ENCODE measurements at places on chromosomes 5 and 9. TPM values are rescaled to one million over a fixed set of nuclear protein-coding genes. Genes with fewer than 3 reads are reported as not detected.

GRCh38 chr5:135535820-135536801, at the start of gene NEUROG1:
NEUROG1 (minus strand) TSS chr5:135535964; CDS start chr5:135535690, 274 bp downstream.
- no peak within 1 kb of the TSS for H3K27ac ChIP-seq
- H3K27me3 ChIP-seq: peaks cover 8% of the 10 kb centered on the region
- H3K4me3 ChIP-seq: no peak within 1 kb of the TSS
- no peak for DNase-seq
- H3K4me1 ChIP-seq: peaks cover 16% of the 10 kb centered on the region

GRCh38 chr5:179006564-179006963, 11.4 kb upstream of the GRM6 start:
- no peaks in the 10 kb centered on the region for H3K27me3 ChIP-seq
- no peak overlapping the region for H3K27ac ChIP-seq
- H3K4me3 ChIP-seq: no peak overlapping the region
- no peak for DNase-seq

- no peak overlapping the region for H3K27ac ChIP-seq
- H3K27me3 ChIP-seq: no peaks in the 10 kb centered on the region
- no peaks in the 10 kb centered on the region for H3K4me1 ChIP-seq
- H3K4me3 ChIP-seq: no peak overlapping the region
- DNase-seq: no peak
These were observed 13.1 kb downstream of the IL7R start for GRCh38 chr5:35869685-35870277.

DNA sequence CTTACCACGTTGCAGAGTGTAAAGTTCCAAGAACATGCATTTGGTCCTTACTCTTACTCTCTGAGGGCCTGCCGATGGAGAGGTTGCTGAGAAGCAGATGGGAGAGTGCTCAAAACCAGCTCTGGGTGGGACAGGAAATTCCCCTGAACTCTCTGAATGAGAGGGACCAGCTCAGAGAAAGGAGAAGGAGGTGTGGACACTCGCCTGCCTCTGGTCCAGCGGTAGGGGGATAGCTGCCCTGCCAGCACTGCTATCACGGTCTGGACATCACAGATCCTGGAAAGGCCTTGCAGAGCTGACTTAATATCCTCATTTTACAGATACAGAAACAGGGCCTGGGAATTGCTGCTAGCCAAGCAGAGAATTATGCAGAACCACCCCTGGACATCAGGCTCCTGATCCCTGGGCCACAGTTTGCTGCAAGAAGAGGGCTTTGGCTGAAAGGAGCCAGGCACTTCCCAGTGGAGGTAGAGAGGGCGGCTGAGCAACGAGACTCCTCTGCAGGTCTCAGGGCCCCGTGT, 4.9 kb downstream of the TRAF1 start:
- H3K27ac ChIP-seq: no peak overlapping the region
- H3K27me3 ChIP-seq: no peaks in the 10 kb centered on the region
- peaks cover 18% of the 10 kb centered on the region for H3K4me1 ChIP-seq

DNA sequence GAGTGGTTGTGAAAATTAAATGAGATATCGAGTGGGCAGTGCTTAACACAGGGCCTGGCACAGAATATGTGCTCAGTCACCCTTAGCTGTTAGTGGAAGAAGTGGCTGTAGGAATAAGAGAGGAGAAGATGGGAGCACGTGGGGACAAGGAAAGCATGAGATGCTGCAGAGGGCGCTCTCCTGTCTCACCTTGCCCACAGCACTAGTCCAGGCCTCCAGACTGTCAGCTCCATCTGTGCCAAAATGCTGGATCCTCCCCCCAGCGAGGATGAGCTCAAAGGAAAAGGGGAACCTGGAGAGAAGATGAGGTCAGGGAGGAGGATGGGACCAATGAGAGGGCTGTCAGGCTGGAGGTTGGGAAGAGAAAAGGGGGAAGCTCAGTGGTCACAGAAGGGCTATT, 12.5 kb downstream of the ARAP3 start:
- peaks cover 8% of the 10 kb centered on the region for H3K4me1 ChIP-seq
- H3K27me3 ChIP-seq: no peaks in the 10 kb centered on the region
- H3K27ac ChIP-seq: no peak overlapping the region
- H3K4me3 ChIP-seq: no peak overlapping the region
- H3K36me3 ChIP-seq: no peaks in the 10 kb centered on the region

DNA sequence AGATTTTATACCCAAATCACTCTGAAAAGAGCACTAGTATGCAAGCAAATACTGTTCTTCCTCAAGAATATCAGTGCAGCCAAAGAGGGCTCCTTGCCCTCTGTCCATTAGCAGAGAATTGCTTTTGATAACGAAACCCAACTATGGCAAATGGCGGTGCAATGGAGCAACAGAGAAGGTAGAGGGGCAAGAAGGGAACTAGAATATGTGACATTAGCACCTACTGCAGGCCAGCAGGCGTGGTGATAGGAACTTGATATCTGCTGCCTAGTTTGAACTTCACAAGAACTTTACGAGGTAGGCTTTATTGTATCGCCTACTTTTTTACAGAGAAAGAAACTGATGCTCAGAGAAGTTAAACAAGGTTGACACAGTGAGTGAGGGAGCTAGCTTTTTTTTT, 66.1 kb downstream of the APBA1 start:
- H3K36me3 ChIP-seq: no peaks in the 10 kb centered on the region
- H3K4me3 ChIP-seq: no peak overlapping the region
- no peak overlapping the region for H3K27ac ChIP-seq
- no peaks in the 10 kb centered on the region for H3K4me1 ChIP-seq

GRCh38 chr9:92467511-92467910, 14.8 kb downstream of the ASPN start:
- H3K27ac ChIP-seq: no peak overlapping the region
- no peak overlapping the region for H3K4me3 ChIP-seq
- no peaks in the 10 kb centered on the region for H3K4me1 ChIP-seq
- H3K36me3 ChIP-seq: no peaks in the 10 kb centered on the region
- DNase-seq: no peak
- no peaks in the 10 kb centered on the region for H3K27me3 ChIP-seq

DNA sequence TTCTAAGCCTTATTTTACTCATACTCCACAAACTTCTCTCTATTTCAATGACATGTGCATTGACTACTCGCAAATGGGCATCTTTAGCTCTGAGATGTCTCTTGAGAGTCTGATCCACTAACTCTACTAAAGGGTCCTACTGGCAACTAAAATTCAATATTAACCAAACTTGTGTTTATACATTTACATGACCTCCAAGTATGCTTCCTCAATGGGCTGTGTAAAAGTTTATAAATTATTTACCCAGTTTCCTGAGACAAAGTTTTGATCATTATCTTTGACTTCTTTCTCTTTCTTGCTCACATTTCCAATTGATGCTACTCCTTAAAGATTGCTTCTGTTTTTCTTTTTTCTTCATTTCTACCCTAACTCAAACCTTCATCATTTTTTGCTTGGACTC, 510.1 kb upstream of the DAB2 start:
- no peak overlapping the region for H3K27ac ChIP-seq
- H3K36me3 ChIP-seq: no peaks in the 10 kb centered on the region
- no peak for DNase-seq
- H3K4me3 ChIP-seq: no peak overlapping the region
- H3K4me1 ChIP-seq: no peaks in the 10 kb centered on the region

DNA sequence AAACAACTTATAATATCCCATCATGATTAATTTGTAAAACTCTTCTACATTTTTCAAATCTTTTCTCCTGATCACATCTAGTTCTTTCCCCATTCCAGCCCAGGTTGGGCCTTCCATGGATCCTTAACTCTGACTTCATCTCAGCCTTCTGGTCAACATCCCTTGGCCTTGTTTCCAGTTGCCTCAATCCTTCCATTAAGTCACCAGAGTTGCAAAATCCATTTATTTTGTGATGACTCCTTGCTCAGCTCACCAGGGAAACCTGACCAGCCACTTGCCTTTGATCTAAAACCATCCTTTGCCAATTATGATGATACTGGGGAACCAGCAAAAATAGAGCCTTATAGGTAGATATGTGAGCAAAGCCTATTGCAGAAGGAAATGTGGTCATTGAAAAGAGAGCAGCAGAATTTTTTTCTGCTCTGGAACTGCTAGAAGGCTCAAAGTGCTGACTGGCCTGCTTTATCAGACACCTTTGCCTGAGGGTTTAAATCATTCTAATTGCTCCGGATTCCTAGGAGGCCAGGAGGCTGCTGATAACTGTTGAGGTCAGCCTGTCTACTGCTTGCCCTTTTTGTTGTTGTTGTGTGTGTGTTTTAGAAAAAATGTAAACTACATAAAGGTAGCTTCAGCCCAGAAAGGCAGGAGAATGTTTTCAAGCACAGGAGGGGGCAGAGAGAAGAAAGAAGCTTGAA, 512.2 kb upstream of the GRIA1 start:
- no peaks in the 10 kb centered on the region for H3K27me3 ChIP-seq
- DNase-seq: no peak
- no peaks in the 10 kb centered on the region for H3K36me3 ChIP-seq
- no peak overlapping the region for H3K27ac ChIP-seq
- no peak overlapping the region for H3K4me3 ChIP-seq

DNA sequence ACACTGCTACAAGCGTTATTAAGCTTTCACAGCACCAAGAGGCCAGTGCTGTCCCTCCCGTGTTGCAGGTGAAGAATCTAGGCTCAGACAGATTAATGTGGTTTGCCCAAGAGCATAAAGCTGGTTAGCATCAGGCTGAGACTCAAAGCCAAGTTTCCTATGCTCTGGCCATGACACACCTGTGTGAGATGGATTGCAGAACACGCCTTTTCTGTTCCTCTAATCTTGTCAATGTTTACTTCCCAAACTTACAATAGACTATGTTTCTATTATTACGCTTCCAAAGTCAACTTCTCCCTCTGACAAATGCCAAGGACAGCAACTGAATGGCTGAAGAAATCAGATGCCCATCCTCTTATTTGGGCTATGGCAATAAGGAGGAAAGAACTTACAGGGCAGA, 138.4 kb upstream of the SLIT3 start:
- H3K4me3 ChIP-seq: no peak overlapping the region
- no peak overlapping the region for H3K27ac ChIP-seq
- no peaks in the 10 kb centered on the region for H3K36me3 ChIP-seq
- H3K4me1 ChIP-seq: no peaks in the 10 kb centered on the region
- DNase-seq: no peak

GRCh38 chr9:78663369-78663768, 366.4 kb downstream of the PSAT1 start:
- no peaks in the 10 kb centered on the region for H3K27me3 ChIP-seq
- no peak overlapping the region for H3K4me3 ChIP-seq
- no peak for DNase-seq
- no peak overlapping the region for H3K27ac ChIP-seq

DNA sequence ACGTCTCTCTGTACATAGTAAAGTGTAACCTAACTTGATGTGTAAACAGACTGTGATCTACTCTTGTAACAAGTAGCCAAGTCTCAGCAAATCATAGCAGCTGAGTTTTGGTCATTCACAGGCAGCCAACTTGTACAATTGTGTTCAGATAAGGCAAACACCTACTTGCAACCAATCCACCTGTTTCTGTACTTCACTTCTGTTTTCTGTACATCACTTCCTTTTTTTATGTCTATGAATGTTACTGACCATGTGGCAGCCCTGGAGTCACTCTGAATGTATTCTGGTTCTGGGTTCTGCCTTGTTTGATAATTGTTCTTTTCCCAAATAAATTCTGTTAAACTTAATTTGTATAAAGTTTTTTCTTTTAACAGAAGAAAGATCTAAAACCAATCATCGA, 26.0 kb downstream of the RLN2 start:
- no peak overlapping the region for H3K27ac ChIP-seq
- no peaks in the 10 kb centered on the region for H3K27me3 ChIP-seq
- no peak for DNase-seq
- no peak overlapping the region for H3K4me3 ChIP-seq
- no peaks in the 10 kb centered on the region for H3K36me3 ChIP-seq

GRCh38 chr9:38081356-38082108, 12.5 kb upstream of the SHB start:
- no peaks in the 10 kb centered on the region for H3K36me3 ChIP-seq
- no peaks in the 10 kb centered on the region for H3K4me1 ChIP-seq
- H3K4me3 ChIP-seq: no peak overlapping the region
- no peaks in the 10 kb centered on the region for H3K27me3 ChIP-seq

DNA sequence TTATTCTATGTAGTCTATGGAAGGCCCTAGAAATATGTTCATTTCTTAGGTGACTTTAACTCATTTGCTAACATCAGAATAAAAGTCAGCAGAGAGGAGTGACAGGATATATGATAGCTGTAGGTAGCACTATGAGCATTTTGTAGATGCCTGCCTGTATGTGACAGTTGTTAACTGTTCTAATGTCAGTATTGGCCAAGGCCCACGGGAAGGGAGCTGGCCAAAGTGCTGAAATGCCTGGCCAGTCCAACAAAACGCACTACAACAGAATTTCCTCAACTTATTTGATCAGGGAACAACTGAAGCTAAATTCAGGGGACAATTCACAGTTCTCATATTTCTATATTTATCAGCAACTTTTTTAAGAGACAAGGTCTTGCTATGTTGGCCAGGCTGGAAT, 20.8 kb downstream of the SV2C start:
- no peaks in the 10 kb centered on the region for H3K4me1 ChIP-seq
- H3K27me3 ChIP-seq: no peaks in the 10 kb centered on the region
- H3K4me3 ChIP-seq: no peak overlapping the region
- H3K27ac ChIP-seq: no peak overlapping the region
- no peaks in the 10 kb centered on the region for H3K36me3 ChIP-seq

DNA sequence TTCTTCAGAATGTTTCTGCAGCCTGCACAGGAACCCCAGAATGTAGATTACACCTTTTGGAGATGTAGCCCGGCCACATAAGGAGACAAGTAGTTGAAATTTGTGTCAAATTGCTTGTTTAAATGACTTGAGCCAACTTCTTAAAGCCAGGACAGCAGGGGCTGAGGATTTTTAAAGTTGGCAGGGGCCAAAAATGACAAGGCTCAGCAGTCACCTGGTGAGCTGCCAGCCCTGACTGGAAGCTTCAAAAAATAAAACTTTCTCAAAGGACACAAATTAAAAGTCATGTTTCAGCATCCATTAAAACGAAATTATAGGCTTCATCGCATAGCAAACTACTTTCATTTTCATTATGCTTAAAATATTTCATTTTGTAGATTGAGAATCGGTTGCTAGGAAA, 340.3 kb upstream of the WWC1 start:
- DNase-seq: no peak
- H3K36me3 ChIP-seq: no peaks in the 10 kb centered on the region
- no peak overlapping the region for H3K27ac ChIP-seq
- no peaks in the 10 kb centered on the region for H3K4me1 ChIP-seq

- no peaks in the 10 kb centered on the region for H3K4me1 ChIP-seq
- no peaks in the 10 kb centered on the region for H3K36me3 ChIP-seq
- H3K4me3 ChIP-seq: no peak overlapping the region
- no peak for DNase-seq
- H3K27ac ChIP-seq: no peak overlapping the region
- H3K27me3 ChIP-seq: no peaks in the 10 kb centered on the region
These were observed 18.2 kb upstream of the TXNDC8 start for GRCh38 chr9:110355911-110356310.

GRCh38 chr9:92414566-92414965, 9.7 kb downstream of the OMD start:
- no peaks in the 10 kb centered on the region for H3K4me1 ChIP-seq
- no peak overlapping the region for H3K27ac ChIP-seq
- H3K4me3 ChIP-seq: no peak overlapping the region
- H3K27me3 ChIP-seq: no peaks in the 10 kb centered on the region
- no peaks in the 10 kb centered on the region for H3K36me3 ChIP-seq

- H3K27me3 ChIP-seq: no peaks in the 10 kb centered on the region
- H3K27ac ChIP-seq: no peak overlapping the region
- H3K36me3 ChIP-seq: no peaks in the 10 kb centered on the region
- DNase-seq: no peak
These were observed 426.7 kb upstream of the FTMT start for GRCh38 chr5:121424976-121425375.

GRCh38 chr5:144065786-144066185, 104.7 kb downstream of the YIPF5 start:
- no peak for DNase-seq
- no peak overlapping the region for H3K4me3 ChIP-seq
- no peaks in the 10 kb centered on the region for H3K4me1 ChIP-seq
- H3K36me3 ChIP-seq: no peaks in the 10 kb centered on the region

The HMCN2 gene
- 1.2 TPM for total RNA-seq

The PROP1 gene
- total RNA-seq: not detected

The AQP3 gene
- 67.1 TPM for total RNA-seq

The PDE6A gene
- total RNA-seq: not detected

The RNF183 gene
- total RNA-seq: not detected

All from right lobe of liver (tissue), 6 donors.